Fibroblast of skin of left biceps (primary cell): ENCODE measurements at places on chromosomes 4 and X.

DNA sequence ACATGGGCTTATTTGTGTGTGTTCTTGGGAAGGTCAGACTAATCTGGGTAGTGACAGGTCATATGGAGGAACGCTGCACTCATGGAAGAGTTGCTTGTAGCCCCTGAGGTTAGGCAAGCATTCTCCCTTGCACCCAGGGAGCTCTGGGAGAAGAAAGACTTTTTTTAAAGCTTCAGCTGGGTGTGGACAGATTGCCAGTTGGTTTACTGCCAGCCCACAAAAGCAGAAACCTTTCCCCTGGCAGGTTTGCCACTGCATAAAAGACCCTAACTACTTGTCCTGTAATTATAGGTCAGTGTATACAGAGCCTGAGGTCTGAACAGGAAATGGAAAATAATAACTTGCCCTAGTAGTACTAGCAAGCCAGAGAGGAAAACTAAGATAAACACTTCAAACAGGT, 7.4 kb upstream of the NFKB1 start:
- no peak for DNase-seq

GRCh38 chr4:124321364-124321763, 391.2 kb downstream of the ANKRD50 start:
- DNase-seq = no peak

- DNase-seq = no peak
These were observed 1.5 kb downstream of the N4BP2 start for GRCh38 chr4:40058121-40058520.

DNA sequence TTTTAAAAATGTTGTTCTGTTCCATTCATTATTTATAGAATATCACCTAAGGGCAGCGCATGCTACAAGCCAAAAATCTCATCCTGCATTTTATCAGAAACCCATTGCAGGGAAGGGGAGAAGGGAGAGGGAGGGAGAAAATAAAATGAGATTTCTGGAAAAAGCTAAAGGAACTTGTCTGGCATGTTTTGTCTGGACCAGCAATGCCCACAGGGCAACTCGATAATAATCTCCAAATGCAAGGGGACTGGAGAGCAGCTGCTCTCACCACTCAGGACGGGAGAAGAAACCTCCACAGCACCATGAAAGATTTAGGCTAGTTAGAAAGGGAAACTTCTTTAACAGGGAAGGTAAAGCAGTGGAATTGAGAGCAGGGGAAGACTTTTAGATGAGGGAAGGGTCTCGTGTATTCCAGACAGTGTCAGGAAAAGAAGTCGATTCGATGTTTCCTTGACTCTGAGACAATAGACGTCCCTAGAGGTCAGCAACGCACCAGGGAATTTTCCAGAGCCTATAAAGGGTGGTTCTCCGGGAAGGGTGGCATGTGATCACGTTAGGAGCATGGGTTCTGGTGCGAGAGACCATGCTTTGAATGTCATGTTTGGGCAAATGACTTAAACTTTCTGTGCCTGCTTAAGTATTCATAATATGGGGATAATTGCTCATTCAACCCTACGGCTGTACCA, 132.2 kb upstream of the NDP start:
- no peak for DNase-seq

DNA sequence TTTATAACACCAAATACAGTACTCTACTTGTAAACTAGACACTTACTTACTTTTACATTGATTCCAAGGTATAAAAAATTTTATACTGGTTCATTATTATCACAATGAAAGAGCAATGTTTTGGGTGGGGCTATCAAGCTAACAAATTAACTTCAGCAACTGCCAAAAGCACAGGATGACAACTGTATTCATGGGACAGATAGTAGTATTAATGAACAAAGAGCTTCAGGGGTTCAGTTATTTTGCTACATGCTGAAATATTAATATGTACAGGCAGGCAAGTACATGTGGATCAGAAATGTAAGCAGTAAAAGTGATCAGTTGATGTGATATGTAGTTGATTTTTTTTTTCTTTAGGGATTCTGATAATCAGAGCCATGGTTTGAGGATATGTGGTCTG, 112.9 kb downstream of the NAA11 start:
- no peak for DNase-seq

GRCh38 chr4:110635163-110635865, 12.4 kb upstream of the PITX2 start:
- no peak for DNase-seq

- DNase-seq = no peak
These were observed 21.4 kb upstream of the ARHGAP6 start for GRCh38 chrX:11687157-11687556.

GRCh38 chrX:69539437-69539836, 35.3 kb downstream of the NALF2 start:
- no peak for DNase-seq

- DNase-seq = no peak
These were observed 126.0 kb upstream of the ENPP6 start for GRCh38 chr4:184343502-184344177.

DNA sequence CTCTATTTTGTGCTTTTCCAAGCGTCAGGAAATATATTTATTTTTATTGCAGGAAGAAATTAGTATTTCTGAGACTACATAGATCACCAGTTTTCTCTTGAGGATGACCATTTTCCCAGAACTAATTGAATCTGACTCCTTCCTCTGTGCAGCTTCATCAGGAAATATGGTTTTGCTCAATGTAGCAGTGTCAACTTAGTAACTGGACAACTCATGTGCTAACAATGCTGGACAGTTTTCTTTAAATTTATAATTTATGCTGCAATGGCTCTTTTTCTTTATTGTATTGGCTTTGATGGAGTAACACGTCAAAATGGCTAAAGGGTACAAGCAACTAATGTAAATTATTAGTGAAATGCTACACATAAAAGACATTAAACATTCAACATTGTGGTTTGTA, 531.5 kb downstream of the ANKRD50 start:
- no peak for DNase-seq

- DNase-seq = peak; percentile 85
These were observed 45.6 kb downstream of the SH3RF1 start for GRCh38 chr4:169225058-169225751.

GRCh38 chrX:136662976-136663375, 15.0 kb downstream of the CD40LG start:
- DNase-seq = no peak

DNA sequence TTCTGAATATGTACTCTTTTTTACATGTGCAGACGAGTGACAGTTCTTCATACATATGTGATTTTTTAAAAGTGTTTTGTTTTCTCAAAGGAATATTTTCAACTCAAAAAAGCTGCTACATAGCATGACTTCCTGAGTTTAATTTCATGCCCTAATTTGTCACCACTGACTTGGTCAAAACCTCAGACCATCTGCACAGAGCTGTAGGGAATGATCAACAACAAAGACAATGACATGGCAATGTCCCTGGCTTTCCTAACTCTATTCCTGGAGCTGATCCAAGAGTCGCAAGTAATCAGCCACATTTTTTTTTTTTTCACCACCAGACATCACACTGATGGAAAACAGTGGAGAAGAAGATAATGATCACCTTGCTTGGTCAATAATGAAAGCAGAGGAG, 97.7 kb downstream of the TMA16 start:
- DNase-seq = no peak

GRCh38 chr4:95590615-95591014, 41.8 kb upstream of the UNC5C start:
- DNase-seq = no peak

GRCh38 chr4:103915224-103915869, 195.6 kb upstream of the TACR3 start:
- DNase-seq = peak; percentile 10

DNA sequence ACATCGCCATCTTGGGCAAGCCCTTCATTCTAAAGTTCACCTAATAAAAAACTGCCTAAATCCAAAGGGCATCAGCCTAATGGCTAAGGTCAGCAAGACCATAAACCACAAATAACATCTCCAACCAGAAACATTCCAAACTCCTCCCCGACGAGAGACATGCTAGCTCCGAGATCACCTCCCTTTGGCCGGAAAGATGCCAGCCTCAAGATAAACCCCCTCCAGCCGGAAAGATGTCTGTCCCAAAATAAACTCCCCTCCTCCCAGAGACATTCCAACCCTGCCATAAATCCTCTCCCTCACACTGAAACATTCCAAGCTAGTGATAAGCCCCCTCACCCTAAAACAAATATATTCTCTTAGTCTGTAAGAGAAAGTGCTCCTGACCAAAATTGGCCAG, 13.3 kb upstream of the DYNLT3 start:
- DNase-seq = no peak

DNA sequence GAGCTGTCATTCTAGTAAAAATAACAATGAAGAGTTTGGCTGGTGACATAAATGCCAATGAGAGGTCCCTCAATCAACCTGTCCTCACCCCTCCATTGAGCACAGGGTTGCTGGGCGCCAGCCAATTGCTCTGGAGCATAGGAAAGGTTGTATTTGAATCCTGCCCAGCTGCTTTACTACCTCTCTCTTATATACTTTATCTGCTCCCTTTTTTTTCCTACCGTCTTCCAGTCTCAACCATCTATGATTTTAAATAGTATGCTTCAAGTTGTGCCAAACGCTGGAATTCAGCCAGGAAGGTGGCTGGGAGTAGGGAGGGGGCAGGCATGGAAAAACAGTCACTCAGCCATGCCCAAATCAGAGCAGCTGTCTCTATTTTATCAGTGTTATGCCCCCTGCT, 153.8 kb downstream of the NR3C2 start:
- no peak for DNase-seq

DNA sequence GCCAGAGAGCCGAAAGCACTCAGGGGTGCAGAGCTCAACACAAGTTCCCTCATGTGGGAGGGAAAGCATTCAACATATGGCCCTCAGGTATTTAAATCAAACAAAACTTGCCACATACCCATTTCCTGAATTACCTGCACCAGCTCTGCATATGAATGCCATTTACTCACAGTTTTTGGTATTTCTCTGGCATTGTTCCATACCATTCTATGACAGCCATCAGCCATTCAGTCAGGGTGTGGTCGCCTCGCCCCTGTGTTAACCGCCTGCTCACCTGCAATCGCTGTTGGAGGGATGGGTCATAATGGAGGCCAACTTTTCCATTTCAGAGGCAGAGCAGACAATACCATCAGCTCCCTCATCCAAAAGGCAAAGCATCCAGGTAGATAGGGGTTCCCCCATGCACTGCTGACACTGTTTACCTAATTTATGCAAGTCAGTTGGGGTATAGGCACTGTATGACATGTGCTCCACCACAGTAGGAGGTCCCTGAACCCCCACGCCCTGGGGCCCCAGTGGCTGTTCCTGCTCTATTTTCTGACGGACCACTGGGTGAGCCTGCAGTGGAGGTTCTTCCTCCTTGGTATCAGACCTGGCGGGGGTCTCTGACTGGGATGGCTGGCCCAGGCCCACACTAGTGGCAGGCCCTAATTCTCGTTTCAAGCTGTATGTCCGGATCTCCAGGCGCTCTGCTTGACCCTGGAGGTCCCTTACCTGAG, 227.1 kb downstream of the ADGRL3 start:
- DNase-seq = no peak

GRCh38 chr4:19512086-19512485, 739.6 kb upstream of the SLIT2 start:
- DNase-seq = no peak

- DNase-seq = no peak
These were observed 384.0 kb downstream of the TMA16 start for GRCh38 chr4:163878336-163879121.

DNA sequence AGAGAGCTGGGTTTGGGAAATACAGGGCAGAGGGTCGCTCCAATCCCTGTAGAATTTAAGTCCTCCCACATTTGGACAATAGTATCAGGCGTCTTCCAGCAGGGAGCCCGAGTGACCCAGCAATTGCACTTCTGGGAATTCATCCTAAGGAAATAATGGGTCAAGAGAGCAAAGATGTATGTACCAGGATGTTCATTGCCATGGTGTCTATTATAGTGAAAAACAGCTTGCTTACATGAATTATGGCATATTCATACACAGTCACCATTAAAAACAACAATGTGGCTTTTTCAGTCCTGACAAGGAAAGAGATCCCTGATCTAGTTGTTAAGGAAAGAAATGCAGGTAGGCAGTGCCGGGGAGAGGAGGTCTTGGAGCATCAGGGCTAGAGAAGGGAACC, 167.7 kb downstream of the PJA1 start:
- no peak for DNase-seq
